ENCODE measurements at places on chromosomes 4 and X.

GRCh38 chr4:79325864-79326328, at the start of gene NAA11:
NAA11 (minus strand) TSS chr4:79326061; CDS start chr4:79325877, 184 bp downstream.
- no peak for DNase-seq

GRCh38 chrX:105816517-105816916, 5.8 kb upstream of the NRK start:
- no peak for DNase-seq

- DNase-seq, result no peak
Measured at GRCh38 chr4:38188631-38189101, 228.5 kb downstream of the PTTG2 start.

DNA sequence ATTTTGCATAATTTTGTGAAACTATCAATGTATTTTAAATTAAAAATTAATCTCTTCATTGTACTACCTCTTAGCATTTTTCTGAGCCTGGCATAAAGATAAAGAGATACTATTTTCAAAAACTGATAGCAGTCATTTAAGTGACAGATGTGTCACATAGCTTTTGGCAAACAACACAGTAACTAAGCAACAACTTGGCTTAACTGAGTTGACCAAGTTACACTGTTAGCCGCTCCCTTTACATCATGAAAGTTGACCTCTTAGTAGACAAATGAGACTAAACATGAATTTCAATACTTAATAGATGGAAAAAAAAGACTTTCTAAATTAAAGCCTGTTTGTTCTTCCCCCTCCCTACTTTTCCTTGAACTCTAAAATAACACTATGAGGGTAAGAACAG, 62.0 kb downstream of the ATP8A1 start:
- DNase-seq, result no peak

DNA sequence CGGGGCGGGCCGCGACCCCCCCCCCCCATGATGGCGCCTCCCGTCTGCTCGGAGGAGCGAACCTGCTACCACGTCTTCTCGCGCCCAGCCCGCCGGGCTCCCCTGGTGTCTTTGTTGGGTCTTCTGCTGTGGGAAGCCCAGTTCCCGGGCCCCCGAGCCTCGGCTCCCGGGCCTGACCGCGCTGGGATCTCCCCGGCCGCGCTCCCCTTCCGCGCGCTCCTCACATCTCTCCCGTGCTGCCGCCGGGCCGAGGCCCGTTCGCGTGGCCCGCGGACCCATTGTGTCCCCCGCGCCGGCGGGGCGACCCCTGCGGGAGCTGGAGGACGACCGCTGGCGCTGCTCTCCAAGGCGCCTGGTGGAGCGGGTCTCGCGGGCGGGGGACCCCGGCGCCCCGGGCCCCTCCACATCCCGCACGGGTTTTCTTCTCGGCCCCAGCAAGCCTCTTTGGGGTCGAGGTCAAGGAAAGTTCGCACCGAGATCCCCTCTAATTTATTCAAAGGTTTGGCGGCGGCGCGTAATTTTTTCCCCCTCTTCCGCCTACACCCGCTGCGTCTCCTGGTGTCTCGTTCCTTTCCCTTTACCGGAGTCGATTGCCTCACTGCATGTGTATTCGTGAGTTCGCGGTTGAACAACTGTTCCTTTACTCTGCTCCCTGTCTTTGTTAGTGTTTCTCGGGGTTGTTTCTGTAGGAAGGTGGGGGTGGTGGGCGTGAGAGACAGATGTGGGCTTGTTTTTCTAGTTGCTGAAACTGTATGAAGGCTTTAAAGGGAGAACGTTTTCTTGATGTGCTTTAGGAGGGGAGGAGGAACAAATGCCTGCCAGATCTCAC, 770 bp downstream of the SMAD1 start:
- DNase-seq, result no peak

DNA sequence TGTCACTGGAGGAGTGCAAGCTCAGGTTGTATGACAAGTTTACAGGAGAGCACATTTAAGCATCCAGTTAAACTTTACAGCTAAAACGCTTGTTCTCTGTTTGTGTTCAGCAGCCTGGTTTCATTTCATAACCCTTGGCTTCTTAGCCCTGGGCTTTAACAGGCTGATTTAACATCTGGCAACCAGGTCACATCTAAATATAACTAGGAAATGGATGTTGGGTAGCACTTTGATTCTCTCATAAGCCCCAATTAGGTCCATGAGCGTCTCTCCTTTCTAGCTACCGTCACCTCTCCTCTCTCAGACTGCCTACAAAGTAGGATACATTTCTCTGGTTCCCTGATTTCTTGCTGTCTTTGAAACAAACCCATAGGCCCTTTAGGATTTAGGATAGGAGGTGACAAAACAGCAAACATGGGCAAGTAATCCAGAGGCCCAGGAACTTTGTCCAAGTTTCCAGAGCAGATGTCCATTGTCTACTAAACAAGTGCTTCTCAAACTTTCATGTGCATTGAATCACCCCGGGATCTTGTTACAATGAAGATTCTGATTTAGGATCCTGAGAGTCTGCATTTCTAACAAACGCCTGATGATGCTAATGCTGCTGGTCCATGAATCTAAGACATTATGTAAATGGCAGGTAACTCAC, 22.5 kb downstream of the OTUD6A start:
- no peak for DNase-seq

- DNase-seq, result no peak
Measured at GRCh38 chr4:128940971-128941370, 131.5 kb downstream of the JADE1 start.

DNA sequence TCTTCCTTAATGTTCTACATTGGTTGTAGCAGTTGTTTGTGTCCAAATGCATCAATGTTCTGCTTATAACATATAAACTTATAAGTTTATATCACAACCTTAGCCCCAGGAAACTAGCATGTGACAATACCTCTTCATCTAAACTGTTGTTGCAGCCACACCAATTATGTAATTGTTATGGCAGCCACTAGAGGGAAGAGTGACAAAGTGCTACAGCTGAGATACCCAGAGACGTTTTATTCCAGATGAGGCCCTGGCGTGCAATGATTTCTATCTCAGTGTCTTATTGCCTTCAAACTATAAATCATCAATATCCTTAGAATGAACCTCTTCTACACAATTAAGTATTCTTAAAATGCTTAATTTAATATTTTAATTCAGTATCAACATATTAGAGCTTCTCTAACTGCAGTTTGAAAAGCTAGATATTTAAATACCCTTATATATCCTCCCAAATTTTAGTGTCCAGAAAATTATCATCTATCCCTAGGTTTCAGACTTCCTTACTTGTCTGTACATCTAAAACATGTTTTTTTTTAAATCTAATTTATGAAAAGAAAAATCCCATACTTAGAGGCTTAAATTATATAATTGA, 171.6 kb downstream of the PCDH10 start:
- DNase-seq, result no peak

- DNase-seq, result no peak
Measured at GRCh38 chr4:114879916-114880669, 233.3 kb downstream of the NDST4 start.

DNA sequence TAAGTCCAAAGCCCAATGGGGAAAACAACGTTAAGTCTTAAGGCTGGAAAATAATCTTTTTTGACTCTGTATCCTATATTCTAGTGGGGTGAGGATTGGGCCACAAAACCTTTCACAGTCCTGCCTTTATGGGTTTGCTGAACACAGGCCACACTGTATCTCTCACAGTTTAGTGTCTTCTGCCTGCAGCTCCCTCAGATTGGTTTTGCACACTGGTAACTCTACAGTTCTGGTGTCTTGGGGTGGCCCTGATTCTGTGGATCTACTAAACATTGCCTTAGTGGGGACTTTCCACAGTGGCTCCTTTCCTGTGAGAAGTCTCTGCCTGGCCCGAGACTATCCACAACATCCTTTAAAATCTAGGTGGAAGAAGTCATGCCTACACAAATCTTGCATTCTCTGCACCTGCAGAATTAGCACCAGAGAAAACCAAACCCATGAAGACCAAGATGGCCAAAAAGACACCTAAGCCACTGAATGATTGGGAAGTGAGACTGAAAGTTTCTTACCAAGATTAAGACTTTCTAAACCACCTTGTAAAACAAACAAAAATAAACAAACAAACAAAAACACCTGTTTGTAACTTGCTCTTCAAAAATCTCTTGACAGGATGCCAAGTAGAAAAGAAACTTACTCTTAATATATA, 150.4 kb upstream of the PCDH10 start:
- no peak for DNase-seq

- no peak for DNase-seq
Measured at GRCh38 chr4:103372002-103372558, 173.9 kb upstream of the CENPE start.

- DNase-seq, result peak; percentile 45
Measured at GRCh38 chr4:17347445-17347844, 164.4 kb downstream of the QDPR start.

GRCh38 chr4:152976212-152976761, 40.2 kb downstream of the FHDC1 start:
- DNase-seq, result no peak

DNA sequence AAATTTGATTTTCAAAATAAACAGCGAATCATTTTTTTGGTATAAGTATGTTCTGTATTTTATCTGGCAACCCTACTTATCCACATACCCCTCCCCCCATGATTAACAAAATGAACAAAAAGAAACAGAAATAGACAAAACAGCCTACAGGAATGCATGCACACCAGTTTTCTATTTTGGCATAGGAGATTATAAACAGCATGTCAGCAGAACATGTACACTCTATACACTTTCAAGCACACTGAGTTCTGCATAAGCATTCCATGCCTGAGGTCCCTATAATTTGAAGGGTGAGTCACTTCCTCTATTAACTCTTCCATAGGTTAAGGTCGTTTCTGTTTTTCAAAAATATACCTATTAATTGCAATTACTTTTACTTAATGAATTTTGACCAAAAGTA, 28.0 kb upstream of the ZNF280C start:
- DNase-seq, result no peak

- no peak for DNase-seq
Measured at GRCh38 chr4:186472948-186473347, 82.4 kb downstream of the MTNR1A start.

DNA sequence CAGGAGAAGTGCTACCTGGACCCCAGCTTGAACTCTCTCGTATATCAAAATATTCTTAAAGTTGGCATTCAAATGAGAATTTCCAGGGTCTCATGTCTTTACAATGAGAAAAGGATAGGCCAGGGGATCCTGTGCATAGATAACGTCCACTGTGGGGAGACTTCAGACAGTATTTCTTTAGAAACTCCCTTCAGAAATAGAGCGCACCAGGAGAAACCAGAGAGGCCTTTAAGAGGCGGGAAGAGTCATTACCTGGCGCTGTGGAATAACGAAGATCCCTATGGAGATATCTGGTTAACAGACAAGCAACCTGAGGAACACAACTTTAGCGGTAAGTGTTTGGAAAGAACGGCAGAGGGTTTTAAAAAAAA, 600 bp downstream of the RADX start:
- DNase-seq, result no peak

DNA sequence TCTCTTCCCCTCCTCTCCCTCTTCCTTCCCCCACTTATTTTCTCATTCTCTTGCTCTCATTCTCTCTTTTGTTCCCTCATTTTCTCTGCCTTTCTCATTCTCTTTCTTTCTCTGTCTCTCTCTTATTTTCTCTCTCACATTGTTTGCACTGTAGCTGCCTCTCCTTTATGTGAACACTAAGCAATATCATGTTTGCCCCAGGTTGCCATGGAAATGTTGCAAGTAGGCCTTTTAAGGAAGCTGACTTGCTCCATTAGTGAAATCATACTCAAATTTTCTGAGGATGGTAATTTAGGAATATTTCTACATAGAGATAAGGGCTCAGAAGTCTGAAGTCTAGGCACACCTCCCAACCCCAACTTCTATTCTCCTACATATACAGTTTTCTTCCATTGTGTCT, 130.1 kb downstream of the EDA start:
- DNase-seq, result no peak

- no peak for DNase-seq
Measured at GRCh38 chr4:52837716-52838558, 24.2 kb upstream of the RASL11B start.

DNA sequence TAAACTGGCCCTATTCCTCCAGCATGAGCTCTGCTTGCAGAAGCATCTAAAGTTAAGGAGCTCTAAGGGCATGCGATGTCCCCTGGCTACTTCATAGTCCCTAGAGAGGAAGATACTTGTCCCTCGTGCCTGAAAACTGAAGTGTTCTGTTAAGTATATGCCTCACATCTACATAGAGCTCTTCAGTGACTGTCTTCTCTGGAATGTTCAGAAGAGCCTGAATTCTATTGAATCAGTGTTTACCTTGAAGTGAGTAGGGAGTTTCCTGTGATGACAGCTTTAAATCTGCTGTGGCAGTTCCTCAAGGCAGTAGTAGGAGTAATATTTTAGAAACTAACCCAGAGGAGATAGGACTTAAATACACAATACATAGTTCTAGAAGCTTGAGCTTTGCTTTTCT, 111.2 kb downstream of the ZNF518B start:
- DNase-seq, result no peak

GRCh38 chr4:7254736-7255487, 62.6 kb downstream of the SORCS2 start:
- no peak for DNase-seq

- DNase-seq, result no peak
Measured at GRCh38 chr4:123380728-123381716, 15.6 kb upstream of the SPRY1 start.

DNA sequence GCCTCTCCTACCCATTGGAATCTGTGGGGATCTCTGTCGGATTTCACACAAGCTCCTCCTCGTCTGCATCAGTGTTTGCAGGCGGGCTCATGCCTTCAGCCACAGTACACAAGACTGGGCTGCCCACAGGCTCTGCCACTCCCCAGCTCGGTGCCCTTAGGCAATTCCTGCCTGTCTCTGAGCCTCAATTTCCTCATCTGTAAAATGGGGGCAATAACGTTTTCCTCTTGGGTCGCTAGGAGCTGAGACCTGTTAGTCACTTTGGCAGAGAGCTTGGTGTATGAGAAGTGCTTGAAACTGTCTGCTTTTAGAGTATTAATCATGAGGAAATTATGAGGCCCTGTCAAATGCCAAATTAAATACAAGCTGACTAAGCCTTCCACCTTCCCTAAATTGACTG, 27.6 kb upstream of the MSX1 start:
- DNase-seq, result no peak

GRCh38 chr4:7967063-7967440, 27.4 kb upstream of the AFAP1 start:
- no peak for DNase-seq
